ENCODE measurements at places on chromosomes 4 and X. TPM values are rescaled to one million over a fixed set of nuclear protein-coding genes. Genes with fewer than 3 reads are reported as not detected.

- DNase-seq, result no peak
Observed at GRCh38 chrX:123860983-123861382, 1.1 kb downstream of the XIAP start.

DNA sequence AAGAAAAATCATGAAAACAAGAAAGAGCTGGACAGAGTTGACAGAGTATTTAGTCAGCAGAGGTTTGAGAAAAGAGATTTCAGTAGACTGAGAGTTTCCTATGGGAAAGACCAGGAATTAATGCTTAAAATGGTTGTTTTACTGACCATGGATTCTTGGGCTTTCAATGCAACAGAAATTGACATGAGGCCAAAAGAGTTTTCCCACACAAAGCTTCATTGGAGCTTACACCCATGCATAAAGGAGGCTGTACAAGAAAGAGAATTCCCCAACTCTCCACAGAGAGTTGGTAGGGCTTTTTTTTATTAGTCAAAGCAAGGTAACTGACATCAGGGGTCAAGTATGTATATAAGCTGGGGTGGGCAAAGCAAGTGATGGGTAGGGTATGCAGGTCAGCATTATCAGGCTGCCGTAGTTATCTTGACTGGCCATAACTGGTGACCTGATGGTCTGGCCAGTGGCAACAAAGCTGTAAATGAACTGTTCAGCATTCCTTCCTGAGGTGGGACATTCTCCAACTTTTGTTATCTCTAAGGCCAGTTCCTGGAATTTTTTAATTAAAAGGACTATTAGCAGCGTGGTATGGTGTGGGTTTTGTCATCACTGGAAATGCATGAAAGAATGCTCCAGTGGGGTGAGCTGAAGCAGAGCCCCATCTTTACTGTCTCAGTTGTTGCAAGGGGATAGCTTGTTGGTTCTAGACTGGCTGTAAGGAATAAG, 117.0 kb downstream of the ADAM29 start:
- no peak for DNase-seq

ABRAXAS1 gene
- 39.3 TPM for polyA plus RNA-seq

FRMPD3 gene
- 0.27 TPM for polyA plus RNA-seq

- no peak for DNase-seq
Observed at GRCh38 chr4:663046-663437, 11.0 kb downstream of the ATP5ME start.

AFF2 gene
- 1.2 TPM for polyA plus RNA-seq
